ENCODE measurements at places on chromosomes 16 and 17. TPM values are rescaled to one million over a fixed set of nuclear protein-coding genes. Genes with fewer than 3 reads are reported as not detected.

EPX gene
- not detected for total RNA-seq

TBC1D3B gene
- total RNA-seq, result 3.3 TPM

KRT17 gene
- not detected for total RNA-seq

CA5A gene
- not detected for total RNA-seq

ODAD4 gene
- total RNA-seq, result 0.53 TPM

METRNL gene
- 22.9 TPM for total RNA-seq

MINK1 gene
- 58.6 TPM for total RNA-seq

- DNase-seq, result no peak
These were observed 1.2 kb downstream of the STAT3 start for GRCh38 chr17:42386777-42387657.

DNA sequence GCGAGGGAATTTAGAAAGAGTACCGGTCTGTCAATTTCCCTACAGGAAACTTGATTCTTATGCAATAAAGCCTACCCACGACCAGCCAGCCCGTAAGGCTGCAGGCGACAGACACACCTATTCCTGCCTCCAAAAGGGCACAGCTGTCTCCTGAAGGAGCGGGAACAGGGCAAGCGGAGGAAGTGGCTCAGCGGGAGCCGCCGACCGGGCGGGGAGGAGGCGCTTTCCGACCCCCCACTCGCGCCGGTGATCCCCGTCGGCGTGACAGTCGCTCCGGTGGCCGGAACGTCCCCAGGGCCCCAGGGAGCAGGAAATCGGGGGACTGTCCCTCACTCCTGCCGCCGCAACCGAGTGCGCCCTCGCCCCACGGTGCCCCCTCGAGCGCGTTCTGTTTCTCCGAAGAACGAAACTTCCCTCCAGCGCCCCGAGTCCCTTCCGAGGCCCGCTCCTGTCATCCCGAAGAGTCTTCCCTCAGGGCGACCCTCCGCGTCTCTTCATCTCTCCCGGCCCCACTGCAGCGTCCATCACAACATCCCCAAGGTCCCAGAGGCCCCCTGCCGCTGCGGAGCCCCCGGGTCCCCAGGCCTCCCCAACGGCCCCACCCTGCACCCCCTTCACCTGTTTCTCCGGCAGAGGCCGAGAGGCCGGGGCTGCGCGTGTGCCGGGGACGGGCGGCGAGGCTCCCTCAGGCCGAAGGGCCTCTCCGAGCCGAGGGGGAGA is 421 bp downstream of the STAT3 start:
- peak; percentile 20 for DNase-seq

DNA sequence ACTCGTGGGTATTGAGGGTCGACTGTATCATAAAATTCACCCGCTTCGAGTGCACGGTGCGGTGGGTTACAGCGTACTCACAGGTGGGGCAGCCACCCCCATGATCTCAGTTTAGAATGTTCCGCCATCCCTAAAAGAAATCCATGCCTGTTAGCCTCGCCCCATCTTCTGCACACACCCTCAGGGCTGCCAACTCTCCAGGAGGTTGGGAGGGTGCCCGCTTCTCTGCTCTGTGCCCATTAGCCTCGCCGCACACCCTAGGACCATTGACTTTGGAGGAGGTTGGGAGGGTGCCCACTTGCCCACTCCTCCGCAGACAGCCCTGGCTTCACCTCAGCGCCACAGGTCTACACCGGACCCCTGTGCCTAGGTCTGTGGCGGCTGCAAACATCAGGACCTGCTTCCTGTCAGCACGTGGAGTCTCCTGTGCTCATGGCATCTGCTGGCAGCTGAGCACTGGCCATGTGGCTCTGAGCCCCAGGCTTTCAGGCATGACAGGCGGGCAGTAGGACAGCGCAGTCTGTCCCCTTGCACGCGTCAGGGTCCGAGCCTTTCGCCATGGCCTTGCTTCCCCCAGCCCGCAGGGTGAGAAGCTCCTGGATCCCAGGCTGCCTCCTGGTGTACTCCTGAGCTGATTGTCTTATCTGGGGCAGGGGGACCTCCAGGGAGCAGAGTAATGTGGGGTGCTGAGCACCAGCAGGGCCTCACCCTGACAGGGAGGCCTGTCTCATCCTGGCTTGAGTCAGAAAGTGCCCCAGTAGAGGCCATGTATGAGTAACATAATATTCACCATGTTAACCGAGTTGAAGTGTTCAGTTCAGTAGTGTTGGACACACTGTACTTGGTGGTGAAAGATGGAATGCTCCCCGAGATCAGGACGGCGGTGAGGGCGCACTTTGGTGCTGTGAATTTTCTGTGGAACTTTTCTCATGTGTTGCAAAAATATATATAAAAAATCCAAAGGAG is 21.9 kb downstream of the NME3 start:
- no peak for DNase-seq

GRCh38 chr17:7419819-7420610 is at the start of gene SPEM1:
Gene SPEM1, plus strand, starts transcription at chr17:7420324. Its CDS starts 61 bp downstream, at chr17:7420385.
- DNase-seq, result no peak

GRCh38 chr16:75038036-75038858 is 39.4 kb downstream of the ZNRF1 start:
- DNase-seq, result no peak

GRCh38 chr16:51524555-51525373 is 373.7 kb upstream of the SALL1 start:
- no peak for DNase-seq

GRCh38 chr17:4008082-4008435 is 43.8 kb upstream of the ATP2A3 start:
- no peak for DNase-seq

GRCh38 chr17:19386974-19387920 is at the start of gene MFAP4:
Gene MFAP4, minus strand, starts transcription at chr17:19387190. Its CDS starts 35 bp downstream, at chr17:19387155.
- DNase-seq, result peak; percentile 35

Data from CD8-positive, alpha-beta memory T cell (primary cell).